Hair follicular keratinocyte (primary cell): ENCODE measurements at places on chromosomes 11 and 22. TPM values are rescaled to one million over a fixed set of nuclear protein-coding genes. Genes with fewer than 3 reads are reported as not detected.

Gene LRRN4CL
- 0.08 TPM in 2 replicates for total RNA-seq

Gene MMP3
- total RNA-seq = 0.78 and 5.9 TPM in 2 replicates

Gene SPDYC
- not detected in 2 replicates for total RNA-seq

Gene OOSP2
- total RNA-seq = not detected in 2 replicates

Gene FAM180B
- total RNA-seq = not detected in 2 replicates

Gene MS4A4E
- not detected in 2 replicates for total RNA-seq

Gene ELFN2
- total RNA-seq = 0.61 and 1.9 TPM in 2 replicates

Gene CENPM
- 9.0 and 35.0 TPM in 2 replicates for total RNA-seq

Gene CATSPERZ
- total RNA-seq = not detected in 2 replicates

Gene SLN
- total RNA-seq = not detected in 2 replicates

Gene UBQLNL
- total RNA-seq = not detected in 2 replicates

Gene OR5B21
- not detected in 2 replicates for total RNA-seq

Gene ENTHD1
- total RNA-seq = not detected in 2 replicates

Gene APOL5
- total RNA-seq = not detected in 2 replicates

Gene DEFB108B
- total RNA-seq = not detected in 2 replicates

Gene ACCS
- total RNA-seq = 0.65 and 1.6 TPM in 2 replicates

Gene DPP3
- total RNA-seq = 68.5 and 69.8 TPM in 2 replicates

Gene SYT13
- total RNA-seq = not detected in 2 replicates
